ENCODE measurements at places on chromosomes 2 and 18.

DNA sequence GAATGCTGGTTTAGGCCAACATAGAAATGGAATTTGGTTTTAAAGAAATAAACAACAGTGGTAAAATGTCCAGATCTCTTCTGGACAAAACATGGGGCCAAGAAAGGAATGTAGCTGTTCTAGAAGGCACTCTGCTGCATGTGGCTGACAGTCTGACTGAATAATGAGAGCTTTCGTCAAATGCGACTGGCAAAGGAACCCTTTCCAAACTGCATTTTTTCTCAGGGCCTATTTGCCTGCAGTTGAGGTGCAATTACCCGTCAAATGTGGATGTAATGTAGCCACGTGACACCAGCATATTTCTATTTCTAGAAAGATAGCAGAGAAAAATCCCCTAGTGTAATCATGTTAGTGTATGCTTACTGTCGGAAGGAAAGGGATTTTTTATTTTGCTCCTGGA, 741.2 kb downstream of the NRXN1 start:
- DNase-seq: no peak

DNA sequence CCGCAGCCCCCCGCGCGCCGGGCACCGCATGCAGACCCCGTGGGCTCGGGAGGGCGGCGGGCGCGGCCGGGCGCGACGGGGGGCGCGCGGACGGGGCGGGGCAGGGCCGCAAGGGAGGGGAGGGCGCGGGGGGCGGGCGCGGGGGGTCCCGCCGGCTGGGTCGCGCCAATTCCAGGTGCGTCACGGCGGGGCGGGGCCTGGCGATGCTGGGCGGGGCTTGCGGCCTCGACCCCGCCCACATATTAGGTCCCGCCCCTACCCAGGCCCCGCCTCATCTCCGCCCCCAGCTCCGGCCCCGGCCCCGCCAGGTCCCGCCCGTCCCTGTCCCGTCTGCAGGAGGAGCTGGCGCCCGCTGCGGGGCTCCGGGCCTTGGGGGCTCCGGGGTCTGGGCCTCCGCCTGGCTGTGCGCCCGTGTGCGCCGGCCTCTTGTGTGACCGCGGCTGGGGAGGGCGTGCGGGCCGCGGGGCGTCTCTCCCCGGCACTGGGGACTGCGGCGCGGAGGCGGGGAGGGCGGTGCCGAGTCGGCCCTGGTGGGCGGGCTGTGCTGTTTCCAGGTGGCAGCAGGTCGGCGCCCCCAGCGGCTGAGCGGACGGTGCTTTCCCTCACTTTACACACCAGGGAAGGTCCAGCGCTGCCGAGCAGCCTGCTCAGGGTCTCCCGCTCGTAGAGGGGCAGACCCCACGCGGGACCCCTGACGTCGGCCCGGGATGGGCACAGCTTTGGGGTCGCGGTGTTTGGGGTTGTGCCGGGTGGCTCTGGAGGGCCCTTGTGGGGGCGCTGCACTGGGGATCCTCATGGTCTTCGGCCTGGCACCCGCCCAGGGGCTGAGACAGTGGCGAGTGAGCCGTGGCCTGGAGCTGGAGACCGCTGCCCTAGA, 554 bp downstream of the ING5 start:
- peak; percentile 75 for DNase-seq

GRCh38 chr2:206211657-206212255, 52.1 kb downstream of the EEF1B2 start:
- DNase-seq: peak; percentile 42

DNA sequence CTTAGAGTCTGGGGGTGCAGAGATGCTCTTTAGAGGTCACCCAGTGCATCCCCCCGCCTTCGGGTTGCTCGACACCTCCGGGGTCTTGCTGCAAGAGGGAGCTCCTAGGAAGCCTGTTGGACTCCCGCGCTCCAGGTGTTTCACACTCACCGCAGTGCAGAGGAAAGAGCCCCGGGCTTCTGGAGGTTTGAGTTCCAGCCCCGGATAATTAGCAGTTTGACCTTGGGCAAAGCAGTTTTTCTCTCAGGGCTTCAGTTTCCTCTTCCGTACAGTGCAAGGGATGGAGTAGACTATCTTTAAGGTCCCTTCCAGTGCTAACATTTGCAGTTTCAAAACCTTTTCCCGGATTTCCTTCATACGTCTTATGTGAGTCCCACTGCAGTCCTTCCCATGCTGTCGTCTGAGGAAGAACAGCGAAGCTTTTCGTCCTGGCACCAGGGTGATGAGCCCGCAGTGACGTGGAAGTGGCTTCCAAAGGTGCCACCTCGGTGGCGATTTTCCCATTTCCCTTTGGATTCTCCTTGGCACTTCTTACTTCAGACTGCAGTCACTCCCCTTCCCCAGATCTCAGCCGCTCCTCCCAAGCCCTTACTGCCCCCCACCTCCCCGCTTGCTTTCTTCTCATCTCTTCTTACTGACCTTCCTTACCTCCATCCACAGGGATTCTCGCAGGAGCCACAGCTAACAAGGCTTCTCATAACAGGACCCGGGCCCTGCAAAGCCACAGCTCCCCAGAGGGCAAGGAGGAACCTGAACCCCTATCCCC, 585 bp downstream of the PNKD start:
- no peak for DNase-seq

DNA sequence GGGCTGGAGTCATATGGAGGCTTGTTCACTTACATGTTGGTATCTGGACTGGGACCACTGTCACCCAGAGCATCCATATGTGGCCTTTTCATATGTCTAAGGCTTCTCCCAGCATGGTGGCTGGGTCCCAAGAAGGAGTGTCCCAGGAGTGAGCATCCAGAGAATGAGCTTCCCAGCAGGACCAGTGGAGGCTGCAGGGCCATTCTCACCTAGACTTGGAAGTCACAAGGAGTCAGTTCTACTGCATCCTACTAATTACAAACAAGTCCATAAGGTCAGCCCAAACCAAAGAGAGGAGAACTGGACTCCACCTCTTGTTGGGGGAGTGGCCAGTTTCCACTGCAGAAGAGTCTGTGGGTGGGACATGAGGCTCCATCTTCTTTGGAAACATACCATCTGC, 5.1 kb upstream of the TEX51 start:
- DNase-seq: no peak

DNA sequence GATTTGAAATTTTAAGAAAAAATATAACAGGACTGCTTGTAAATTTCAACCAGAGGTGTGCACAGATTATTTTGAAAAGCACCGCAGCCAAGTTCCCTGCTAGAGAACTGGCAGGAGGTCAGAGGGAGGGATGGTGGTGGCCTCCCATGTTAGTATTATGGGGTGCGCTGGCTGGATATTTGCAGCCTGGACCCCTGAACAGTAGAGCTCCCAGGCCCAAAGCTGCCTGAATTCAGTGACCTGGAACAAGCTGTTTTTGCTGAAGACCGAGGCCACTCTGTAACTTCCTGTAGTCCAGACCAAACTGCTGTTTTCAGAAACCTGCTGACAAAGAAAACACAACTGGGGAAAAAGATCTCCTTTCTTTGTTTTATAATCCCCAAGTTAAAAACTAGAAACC, 314.3 kb downstream of the TNS1 start:
- DNase-seq: no peak

DNA sequence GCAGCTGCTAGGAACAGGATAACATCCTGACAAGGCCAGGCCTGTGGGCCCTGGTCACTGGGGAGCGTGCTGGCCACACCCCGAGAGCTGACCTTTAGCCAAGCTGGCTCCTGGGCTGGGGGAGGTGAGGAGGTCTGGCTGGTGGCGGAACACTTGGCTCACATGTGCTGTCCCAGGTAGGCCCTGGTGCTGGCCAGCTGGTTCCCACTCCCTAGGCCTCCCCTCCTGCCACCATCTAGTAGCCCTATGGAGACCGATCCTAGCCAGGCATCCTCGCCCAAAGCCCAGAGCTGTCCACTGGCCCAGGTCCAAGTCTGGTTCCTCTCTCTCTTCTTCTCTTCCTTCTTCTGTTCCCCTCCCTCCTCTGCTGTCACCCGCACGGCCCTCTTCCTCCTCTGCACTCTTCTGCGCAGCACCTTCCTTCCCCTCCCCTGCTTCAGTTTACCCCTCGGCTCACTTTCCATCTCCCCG, 52.4 kb downstream of the TNS1 start:
- DNase-seq: no peak

DNA sequence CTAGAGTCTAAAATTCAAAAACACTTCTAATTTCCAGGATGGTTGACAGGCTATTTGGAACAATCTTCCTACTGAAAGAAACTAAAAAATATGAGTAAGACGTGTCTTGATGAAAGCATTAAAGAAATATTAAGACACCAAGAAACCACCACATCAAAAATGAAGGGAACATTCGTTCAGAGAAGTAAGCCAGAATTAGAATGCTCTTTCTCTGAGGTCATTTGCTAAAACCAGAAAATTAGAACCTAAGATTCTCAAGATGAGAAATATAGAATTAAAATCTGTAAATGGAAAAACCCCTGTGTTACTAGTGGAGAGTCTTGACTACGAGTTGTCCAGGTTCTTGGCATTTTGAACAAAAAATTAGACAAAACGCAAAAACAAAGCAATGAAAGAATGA, 54.8 kb upstream of the YWHAQ start:
- no peak for DNase-seq

DNA sequence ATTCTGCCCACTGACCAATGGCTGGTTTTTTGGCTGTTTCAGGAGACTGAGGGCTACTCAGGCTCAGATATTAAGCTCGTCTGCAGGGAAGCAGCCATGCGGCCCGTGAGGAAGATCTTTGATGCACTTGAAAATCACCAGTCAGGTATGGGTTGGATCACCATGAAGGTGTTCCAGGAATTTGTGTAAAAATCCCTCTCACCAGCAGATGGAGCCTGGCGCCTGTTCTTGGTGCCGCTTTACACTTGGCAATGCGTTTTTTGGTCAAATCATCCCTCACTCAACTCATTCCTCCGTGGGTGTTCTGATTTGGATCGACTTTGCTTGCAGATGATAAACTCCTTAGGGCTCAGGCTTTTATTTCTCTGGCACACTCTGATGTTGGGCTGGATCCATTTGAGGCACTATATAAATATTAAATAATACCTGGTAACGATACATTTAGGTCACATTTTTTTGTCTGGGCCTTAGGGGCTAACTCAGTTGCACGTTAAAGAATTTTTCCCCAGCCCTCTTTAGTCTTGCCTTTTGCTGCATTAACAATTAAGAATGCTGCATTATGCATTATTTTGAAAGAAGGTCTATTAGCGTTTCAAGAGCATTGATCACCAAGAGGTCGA, 50.0 kb downstream of the HDHD2 start:
- DNase-seq: peak; percentile 63

GRCh38 chr2:100660851-100661584, 98.2 kb downstream of the PDCL3 start:
- no peak for DNase-seq

- peak; percentile 69 for DNase-seq
Measured at GRCh38 chr18:57819671-57820460, 16.8 kb upstream of the ATP8B1 start.

- DNase-seq: peak; percentile 93
Measured at GRCh38 chr2:108403494-108403893, 25.7 kb downstream of the SULT1C4 start.

All from fibroblast of upper back skin (primary cell).